ENCODE measurements at places on chromosomes 16 and 17. TPM values are rescaled to one million over a fixed set of nuclear protein-coding genes. Genes with fewer than 3 reads are reported as not detected.

- H3K36me3 ChIP-seq, result no peaks in the 10 kb centered on the region
- H3K4me3 ChIP-seq, result no peak overlapping the region
- no peaks in the 10 kb centered on the region for H3K4me1 ChIP-seq
- no peak for DNase-seq
Measured at GRCh38 chr16:88983771-88984687, 7.0 kb upstream of the CBFA2T3 start.

- no peaks in the 10 kb centered on the region for H3K4me1 ChIP-seq
- H3K36me3 ChIP-seq, result no peaks in the 10 kb centered on the region
- no peak for DNase-seq
- H3K27me3 ChIP-seq, result no peaks in the 10 kb centered on the region
- H3K4me3 ChIP-seq, result no peak overlapping the region
- H3K27ac ChIP-seq, result no peak overlapping the region
Measured at GRCh38 chr17:51662204-51663056, 402.1 kb downstream of the UTP18 start.

DNA sequence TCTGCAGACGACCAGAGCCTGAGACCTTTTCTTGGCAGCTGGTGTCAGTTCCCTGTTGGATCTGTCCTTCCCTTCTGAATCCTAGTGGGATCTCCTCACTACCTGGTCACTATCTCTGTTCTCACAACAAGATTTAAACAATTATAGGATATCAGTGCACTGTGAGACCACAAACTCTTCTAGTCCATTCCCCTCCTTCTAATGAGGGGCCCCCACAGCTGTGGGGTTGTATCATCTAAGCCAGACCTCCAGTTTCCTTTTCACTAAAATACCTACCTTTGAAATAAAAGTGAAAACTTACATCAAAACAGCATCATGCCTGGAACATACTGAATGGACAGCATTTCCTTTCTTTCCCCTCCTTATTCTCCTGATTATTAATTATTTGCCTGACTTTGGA, 233.2 kb downstream of the PRKCA start:
- H3K27me3 ChIP-seq, result no peaks in the 10 kb centered on the region
- DNase-seq, result no peak
- H3K4me1 ChIP-seq, result no peaks in the 10 kb centered on the region
- no peak overlapping the region for H3K27ac ChIP-seq
- H3K4me3 ChIP-seq, result no peak overlapping the region

DNA sequence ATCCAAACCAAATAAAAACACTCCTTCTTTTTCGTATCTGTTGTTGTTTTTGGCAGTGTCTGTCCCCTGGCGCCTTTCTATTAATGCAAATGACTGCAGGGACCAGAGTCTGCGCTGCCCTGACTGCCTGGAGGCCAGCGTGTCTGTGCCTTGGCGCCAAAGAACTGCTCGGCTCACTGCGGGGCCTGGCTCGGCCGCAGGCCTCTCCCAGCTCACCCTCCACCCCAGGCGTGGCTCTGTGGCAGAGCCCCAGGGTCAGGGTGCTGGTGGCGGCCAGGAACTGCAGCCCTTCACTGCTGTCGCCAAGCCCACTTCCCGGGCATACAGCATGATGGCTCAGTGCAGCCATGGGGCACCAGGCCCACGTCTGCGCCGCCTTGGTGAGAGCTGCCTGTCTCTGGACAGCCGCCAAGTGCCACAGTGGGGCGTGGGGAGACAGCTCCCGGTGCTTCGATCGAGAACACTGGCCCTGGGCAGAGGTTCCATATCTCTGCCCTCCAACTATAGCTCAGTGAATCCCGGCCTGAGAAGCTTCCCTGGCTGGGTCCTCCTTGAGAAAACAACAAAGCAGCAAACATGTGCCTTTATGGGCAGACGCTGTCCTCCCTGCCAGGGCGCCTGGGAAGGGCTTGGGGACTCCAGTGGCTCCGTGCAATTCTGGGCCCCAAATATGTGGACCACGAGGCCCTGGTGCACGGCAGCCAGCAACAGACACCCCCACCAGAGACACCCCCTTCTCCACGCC, 11.1 kb downstream of the CANT1 start:
- H3K27me3 ChIP-seq, result no peaks in the 10 kb centered on the region
- no peak for DNase-seq
- H3K4me3 ChIP-seq, result no peak overlapping the region
- no peaks in the 10 kb centered on the region for H3K4me1 ChIP-seq
- no peak overlapping the region for H3K27ac ChIP-seq
- H3K36me3 ChIP-seq, result peaks cover 86% of the 10 kb centered on the region

The SLC6A4 gene
- not detected for total RNA-seq

The CDH8 gene
- not detected for total RNA-seq

The MMP28 gene
- 13.5 TPM for total RNA-seq

The NUPR1 gene
- total RNA-seq, result not detected

DNA sequence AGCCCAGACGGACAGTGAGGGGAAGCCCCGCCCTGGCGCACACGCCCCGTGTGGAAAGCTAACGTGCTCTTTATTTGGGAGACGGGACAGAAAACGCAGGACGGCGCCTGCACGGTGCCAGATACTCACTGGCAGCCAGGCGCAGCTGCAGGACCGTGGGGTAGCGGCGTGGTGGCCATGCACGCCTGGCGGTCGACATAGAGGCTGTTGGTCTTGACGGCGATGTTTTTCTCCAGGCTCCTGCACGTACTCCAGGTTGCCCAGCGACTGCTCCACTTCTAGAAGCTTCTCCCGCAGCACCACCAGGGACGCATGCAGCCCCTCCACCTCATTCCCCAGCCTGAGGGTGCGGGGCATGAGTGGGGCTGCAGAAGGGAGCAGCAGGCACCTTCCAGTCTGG, 5.1 kb upstream of the C1QTNF8 start:
- H3K27ac ChIP-seq, result no peak overlapping the region
- H3K4me1 ChIP-seq, result no peaks in the 10 kb centered on the region
- no peaks in the 10 kb centered on the region for H3K27me3 ChIP-seq
- H3K4me3 ChIP-seq, result no peak overlapping the region

The ERN2 gene
- total RNA-seq, result not detected

The TBX21 gene
- total RNA-seq, result 1.5 TPM

- no peaks in the 10 kb centered on the region for H3K36me3 ChIP-seq
- no peaks in the 10 kb centered on the region for H3K4me1 ChIP-seq
- no peak for DNase-seq
- no peak overlapping the region for H3K4me3 ChIP-seq
Measured at GRCh38 chr16:14405611-14406537, 224.2 kb downstream of the PARN start.

DNA sequence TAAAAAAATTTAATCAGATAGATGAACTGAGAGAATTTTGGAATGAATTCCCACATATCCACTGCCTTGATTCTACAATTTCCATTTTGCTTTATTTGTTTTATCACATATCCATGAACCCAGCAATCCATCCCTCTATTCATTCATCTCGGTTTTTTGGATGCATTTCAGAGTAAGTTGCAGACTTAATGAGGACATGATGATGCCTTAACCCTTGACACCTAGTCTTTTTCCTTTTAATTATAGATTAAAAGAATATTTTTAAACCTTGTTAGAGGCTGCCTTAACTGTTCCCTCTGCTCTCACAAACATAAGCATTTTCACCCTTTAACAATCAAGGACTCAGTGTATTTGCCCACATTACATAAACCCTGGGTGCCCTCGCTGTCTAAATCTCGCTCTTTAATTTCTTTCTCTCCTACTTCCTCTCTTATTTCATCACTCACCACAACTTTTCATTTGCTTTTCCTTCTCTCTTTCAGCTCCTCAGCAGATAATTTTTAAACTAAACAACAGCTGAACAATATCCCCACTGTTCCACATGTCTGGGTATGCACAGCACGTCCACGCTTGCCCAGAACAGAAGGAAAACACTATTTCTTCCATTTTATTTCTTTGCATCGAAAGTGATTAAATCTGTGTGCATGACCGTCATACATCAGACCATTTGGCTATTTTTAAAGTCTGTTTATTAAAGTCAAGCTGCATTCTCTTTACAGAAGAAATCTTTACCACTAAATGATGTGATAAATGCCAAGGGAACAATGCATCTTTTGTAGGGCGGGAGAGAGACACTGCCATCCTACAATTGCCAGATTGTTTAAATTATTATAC, 39.9 kb downstream of the IQCK start:
- H3K27ac ChIP-seq, result no peak overlapping the region
- no peak overlapping the region for H3K4me3 ChIP-seq
- no peaks in the 10 kb centered on the region for H3K27me3 ChIP-seq
- no peaks in the 10 kb centered on the region for H3K4me1 ChIP-seq
- no peak for DNase-seq
- H3K36me3 ChIP-seq, result no peaks in the 10 kb centered on the region

The LRRC37B gene
- 53.7 TPM for total RNA-seq

DNA sequence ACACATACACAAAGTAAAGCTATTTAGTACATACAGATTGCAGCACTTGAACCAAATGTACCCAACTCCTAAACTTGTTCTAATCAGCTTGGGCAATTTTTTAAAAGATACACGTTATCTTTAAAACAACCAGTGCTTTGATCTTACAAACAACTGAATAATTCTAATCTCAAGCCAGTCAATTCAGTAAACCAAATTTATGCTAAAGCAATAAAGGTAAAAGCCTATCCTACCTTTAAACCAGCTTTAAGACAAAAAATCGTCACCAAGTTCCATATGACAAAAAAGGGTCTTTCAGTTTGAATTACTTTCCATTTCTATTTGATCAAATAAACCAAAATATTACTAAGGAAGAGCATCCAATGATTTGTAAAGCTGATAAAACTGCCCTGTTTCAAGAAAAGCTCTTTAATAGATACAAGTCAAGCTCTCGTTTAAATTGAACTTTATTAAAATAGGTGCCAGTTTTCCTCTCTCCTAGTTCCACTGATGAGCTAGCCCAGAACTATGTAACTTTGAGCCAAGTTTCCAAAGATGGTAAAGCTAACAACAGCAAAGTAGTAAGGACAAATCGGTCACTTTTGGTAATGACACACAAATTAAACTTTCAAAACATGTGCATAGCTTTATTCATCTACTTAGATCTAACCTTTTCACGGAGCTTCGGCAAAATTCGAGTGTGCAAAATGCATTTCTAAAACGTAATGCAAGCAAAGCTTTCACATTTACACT, 10.2 kb downstream of the CRYBA1 start:
- H3K4me3 ChIP-seq, result no peak overlapping the region
- no peak overlapping the region for H3K27ac ChIP-seq
- H3K36me3 ChIP-seq, result peaks cover 26% of the 10 kb centered on the region
- no peaks in the 10 kb centered on the region for H3K4me1 ChIP-seq

DNA sequence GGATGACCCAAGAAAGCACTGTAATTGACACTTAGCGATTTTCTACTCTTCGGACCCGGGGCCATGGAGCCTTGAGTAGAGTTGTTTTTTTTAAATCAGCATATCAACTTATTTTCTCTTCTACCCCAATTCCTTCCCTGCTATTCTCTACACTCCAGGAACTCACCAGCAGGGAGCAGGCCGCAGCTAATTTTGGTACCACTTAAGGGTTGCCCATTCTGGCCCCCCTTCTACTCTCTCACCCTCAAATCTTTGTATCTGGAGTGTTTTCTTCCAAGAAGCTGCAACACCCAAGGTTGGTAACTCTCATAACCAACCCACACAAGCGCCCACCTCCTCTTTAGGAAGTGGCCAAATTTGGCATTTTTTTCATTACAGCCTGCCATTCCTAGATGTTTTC, 5.5 kb upstream of the ERAL1 start:
- no peak overlapping the region for H3K4me3 ChIP-seq
- H3K27me3 ChIP-seq, result no peaks in the 10 kb centered on the region
- no peaks in the 10 kb centered on the region for H3K36me3 ChIP-seq
- peaks cover 3% of the 10 kb centered on the region for H3K4me1 ChIP-seq
- no peak for DNase-seq
- no peak overlapping the region for H3K27ac ChIP-seq

The ZG16B gene
- not detected for total RNA-seq

The NPIPA8 gene
- 1.0 TPM for total RNA-seq

GRCh38 chr17:14605267-14605599, 304.4 kb downstream of the HS3ST3B1 start:
- no peaks in the 10 kb centered on the region for H3K27me3 ChIP-seq
- no peak for DNase-seq
- no peak overlapping the region for H3K4me3 ChIP-seq
- no peaks in the 10 kb centered on the region for H3K4me1 ChIP-seq
- no peaks in the 10 kb centered on the region for H3K36me3 ChIP-seq

DNA sequence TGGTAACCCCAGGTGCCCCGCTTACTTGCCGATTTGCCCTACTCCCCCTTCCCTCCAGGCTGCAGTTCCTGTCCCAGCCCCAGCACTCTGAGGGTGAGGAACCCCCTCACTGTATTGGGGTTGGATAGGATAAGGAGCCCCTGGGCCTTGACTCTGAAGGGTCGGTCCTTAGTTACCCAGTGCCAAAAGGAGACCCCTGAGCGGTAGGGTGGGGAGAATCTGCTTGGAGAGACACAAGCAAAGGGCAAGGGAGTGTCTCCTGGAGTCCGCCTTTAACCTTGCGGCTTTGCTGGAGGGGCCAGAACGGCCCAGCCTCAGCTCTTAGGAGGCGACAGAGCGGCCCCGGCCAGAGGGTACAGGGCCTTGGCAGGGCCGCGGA, 13.0 kb downstream of the CARD14 start:
- H3K27ac ChIP-seq, result no peak overlapping the region
- H3K4me1 ChIP-seq, result no peaks in the 10 kb centered on the region
- H3K4me3 ChIP-seq, result no peak overlapping the region
- no peaks in the 10 kb centered on the region for H3K36me3 ChIP-seq

DNA sequence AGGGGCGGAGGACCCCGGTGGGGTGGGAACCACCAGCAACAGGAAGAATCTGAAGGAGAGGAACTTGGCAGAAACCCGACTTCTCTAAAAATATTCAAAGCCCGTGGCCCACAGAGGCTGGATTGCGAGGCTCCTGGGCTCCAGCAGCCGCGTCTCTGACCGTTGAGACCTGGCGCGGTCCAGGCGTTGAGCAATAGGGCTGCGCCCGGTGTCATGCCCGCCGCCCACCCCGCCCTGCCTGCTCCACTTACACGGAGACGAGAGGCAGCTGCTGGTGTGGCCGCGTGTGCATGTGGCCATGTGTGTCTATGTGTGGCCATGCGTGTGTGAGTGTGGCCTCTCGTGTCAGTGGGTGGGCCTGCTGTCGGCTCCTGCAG, 83.6 kb downstream of the IRF8 start:
- H3K27ac ChIP-seq, result no peak overlapping the region
- no peak overlapping the region for H3K4me3 ChIP-seq
- no peak for DNase-seq
- H3K36me3 ChIP-seq, result no peaks in the 10 kb centered on the region

DNA sequence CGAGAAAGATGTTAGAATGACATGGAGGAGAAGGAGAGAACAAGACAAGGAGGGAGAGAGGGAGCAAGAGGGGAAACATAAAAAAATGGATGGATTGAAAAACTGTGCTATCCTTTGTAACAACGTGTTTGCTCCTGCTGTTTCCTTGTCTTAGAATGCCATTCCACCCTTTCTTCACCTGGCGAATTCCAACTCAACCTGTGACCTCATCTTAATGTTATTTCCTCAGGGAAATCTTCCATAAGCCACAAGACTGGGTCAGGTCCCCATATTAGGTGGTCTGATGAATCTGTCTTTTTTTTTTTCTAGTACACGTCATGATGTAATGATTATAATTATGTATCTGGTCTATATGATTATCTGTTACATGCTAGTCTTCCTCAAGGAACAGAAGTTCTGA, 195.0 kb upstream of the MAF start:
- no peak for DNase-seq
- H3K4me1 ChIP-seq, result no peaks in the 10 kb centered on the region
- H3K27me3 ChIP-seq, result no peaks in the 10 kb centered on the region
- no peaks in the 10 kb centered on the region for H3K36me3 ChIP-seq
- no peak overlapping the region for H3K4me3 ChIP-seq

- H3K27ac ChIP-seq, result peak within 1 kb of the TSS; percentile 62
- H3K36me3 ChIP-seq, result peaks cover 5% of the 10 kb centered on the region
- peak; percentile 81 for DNase-seq
- H3K4me1 ChIP-seq, result peaks cover 21% of the 10 kb centered on the region
- no peaks in the 10 kb centered on the region for H3K27me3 ChIP-seq
Measured at GRCh38 chr16:58198022-58198683, at the start of gene CSNK2A2. TSS of gene CSNK2A2 (minus strand) at chr16:58198106. CDS start at chr16:58197736, 370 bp downstream.

The SLC35G6 gene
- not detected for total RNA-seq

The COG1 gene
- 92.7 TPM for total RNA-seq

Measured in naive thymus-derived CD4-positive, alpha-beta T cell (primary cell).